ENCODE measurements at places on chromosomes 6 and 20. TPM values are rescaled to one million over a fixed set of nuclear protein-coding genes. Genes with fewer than 3 reads are reported as not detected.

GTSF1L gene
- total RNA-seq, result not detected

SLC13A3 gene
- 2.7 TPM for total RNA-seq

ZNF512B gene
- 12.8 TPM for total RNA-seq

CRISP2 gene
- total RNA-seq, result 0.12 TPM

MYL9 gene
- total RNA-seq, result 9.9 TPM

TSPYL4 gene
- 7.8 TPM for total RNA-seq

All from pancreas (tissue), 10 donors.